ENCODE measurements at places on chromosomes 12 and 14.

GRCh38 chr12:121128908-121129810, 3.5 kb upstream of the P2RX7 start:
- peak; percentile 90 for DNase-seq

DNA sequence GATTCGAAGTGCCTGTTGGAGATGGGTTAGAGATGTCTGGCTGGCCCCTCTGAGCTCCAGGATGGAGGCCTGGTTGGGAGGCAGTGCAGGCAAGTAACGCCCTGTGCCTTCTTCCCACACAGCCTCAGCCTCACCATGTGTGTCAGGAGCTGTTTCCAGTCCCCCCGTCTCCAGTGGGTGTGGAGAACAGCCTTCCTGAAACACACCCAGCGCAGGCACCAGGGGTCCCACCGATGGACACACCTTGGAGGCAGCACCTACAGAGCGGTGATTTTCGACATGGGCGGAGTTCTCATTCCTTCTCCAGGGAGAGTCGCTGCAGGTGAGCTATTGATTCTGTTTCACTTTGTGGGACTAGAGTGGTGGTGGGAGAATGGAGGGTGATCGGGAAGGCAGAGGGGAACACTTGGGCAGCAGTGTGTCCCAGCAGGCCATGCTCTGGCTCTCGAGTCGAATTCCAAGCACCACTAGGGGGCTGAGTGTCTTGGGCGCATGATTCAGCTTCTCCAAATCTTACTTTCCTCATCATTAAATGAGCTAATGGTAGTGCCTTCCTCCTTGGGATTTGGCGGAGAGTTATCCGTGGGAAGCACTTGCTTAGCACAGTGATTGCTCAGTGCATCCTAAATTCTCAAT, 6.8 kb downstream of the ACAD10 start:
- DNase-seq: no peak

- DNase-seq: no peak
Measured at GRCh38 chr12:80222261-80222660, 122.9 kb downstream of the OTOGL start.

GRCh38 chr12:47369085-47369484, 289.3 kb upstream of the AMIGO2 start:
- DNase-seq: no peak

- DNase-seq: no peak
Measured at GRCh38 chr14:93018366-93018765, 95.4 kb downstream of the CHGA start.

DNA sequence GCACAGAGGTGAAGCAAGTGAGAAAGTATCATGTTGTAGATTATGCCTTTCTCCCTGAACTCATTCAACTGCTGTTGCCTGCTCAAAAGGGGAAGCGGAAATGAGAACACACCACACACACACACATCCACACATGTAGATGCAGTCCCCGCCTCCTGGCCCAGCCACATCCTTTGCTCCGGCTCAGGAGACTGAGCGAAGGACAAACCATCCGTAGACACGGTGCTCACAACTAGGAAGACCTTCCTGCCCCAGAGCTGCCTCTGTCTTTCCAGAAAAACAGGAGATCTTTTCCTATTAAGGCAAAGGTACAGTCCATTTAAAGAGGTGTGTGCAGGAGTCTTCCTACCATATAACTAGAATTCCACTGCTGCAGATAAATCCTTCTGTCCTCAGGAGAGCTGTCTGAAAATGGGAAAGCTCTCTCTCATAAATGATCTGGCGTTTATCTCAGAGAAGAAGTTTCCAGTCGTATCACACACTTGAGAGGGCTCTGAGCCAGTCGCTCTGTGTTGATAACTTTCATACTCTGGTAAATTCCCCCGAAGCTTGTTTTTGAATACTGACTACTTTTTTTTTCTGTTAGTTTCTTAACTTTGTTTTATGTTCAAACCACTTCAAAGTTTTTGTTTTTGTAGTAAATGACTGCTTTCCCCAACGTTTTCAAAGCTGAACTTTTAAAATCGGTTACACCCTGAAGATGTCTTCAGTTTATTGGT, at the start of gene TESPA1:
Gene TESPA1 (minus strand): TSS at position 105 of the 719 bp plus-strand sequence. CDS start 10,200 bp downstream, outside the sequence.
- peak; percentile 85 for DNase-seq

GRCh38 chr14:66508547-66508845, 549 bp downstream of the GPHN start:
- no peak for DNase-seq

DNA sequence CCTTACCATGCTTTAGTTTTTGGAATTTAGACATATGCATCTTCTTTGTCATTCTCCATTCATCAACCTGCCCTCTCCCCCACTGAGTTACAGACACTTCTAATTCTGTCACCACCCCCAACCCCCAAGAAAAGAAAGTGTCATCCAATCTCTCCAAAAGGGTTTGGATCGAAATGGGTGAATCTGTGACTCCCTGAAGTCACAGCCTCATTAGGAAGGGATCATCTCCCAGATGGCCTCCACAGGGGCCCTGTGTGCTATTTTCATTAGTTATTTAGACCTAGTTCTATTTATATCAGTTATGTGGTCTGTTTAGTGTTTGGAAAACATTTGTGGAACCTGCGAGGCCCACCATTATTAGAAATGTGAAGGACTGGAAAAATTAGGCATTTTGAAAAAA, 191.0 kb upstream of the ATP2B1 start:
- no peak for DNase-seq

DNA sequence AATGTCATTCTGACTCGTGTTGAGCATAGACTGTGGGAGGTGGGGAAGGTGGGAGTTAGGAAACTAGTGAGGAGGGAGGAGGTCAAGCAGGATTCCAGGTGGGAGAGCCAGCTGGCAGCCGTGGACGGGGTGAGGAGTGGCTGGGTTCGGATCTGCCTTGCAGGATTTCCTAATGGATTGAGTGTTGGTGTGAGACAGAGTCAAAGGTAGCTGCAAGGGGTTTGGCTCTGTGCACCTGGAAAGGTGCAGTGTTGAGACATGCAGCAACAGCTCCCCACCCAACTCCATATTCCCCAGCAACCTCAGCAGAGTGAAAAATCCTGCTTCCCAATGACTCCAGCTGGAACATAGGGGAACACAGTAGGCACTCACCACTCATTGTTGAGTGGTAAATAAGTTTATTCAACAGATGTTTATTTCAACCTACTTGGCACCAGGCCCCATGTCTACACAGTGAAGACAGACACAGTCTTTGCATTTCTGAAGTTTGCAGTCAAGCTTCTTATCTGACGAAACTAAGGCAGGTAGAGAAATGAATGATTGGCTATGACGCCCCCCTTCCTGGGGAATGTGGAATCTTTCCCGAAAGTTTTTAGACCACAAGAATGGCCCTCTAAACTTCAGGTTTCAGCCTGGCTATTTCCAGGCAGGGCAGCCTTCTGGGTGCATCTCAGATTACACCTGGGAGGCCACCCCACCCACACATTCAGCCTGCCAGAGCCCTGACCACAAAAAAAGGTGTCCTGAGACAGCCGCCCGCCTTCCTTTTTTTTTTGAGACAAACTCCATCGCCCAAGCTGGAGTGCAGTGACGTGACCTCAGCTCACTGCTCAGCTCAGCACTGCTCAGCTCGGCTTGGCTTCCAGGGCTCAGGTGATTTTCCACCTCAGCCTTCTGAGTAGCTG, 37.9 kb upstream of the PLEKHG6 start:
- DNase-seq: no peak

GRCh38 chr12:50051101-50051806, 6.1 kb upstream of the ASIC1 start:
- DNase-seq: no peak

GRCh38 chr14:104517426-104517825, 62.1 kb upstream of the C14orf180 start:
- peak; percentile 37 for DNase-seq

DNA sequence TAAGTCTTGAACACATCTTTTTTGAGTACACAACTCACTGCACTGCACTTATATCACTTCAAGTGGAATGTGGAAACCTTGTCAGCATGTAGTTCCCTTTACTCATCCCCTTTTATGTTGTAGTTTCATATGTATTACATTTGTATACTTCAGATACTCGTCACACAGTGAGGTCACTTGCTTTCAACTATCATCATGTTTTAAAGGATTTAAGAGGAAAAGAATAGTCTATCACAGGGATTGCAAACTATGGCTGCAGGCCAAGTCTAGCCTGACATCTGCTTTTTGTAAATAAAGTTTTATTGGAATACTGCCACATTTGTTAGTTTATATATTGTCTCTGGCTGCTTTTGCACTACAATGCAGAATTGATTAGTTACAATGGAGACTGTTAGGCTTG, 24.3 kb downstream of the CNOT2 start:
- DNase-seq: no peak

DNA sequence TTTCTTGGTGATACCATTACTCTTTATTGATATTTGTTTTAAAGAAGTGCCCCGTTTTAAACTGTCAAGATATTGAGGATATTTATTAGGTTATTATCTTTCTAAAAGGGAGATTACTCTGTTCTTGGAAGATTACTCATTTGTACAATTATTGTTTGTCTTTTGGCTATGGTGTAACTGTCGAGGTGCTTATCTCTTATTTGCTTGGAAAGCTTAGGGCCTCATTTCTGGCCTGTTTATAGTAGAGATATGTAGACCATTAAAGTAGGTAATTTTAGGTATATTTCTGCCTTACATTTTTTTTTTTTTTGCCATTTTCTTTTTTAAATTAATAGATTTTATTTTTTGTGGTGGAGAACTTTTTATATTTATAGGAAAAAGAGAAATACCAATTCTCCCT, 74.2 kb downstream of the KTN1 start:
- no peak for DNase-seq

GRCh38 chr14:104109731-104110361, 24.3 kb downstream of the ASPG start:
- no peak for DNase-seq

GRCh38 chr12:76595056-76595455, 35.5 kb upstream of the OSBPL8 start:
- no peak for DNase-seq

DNA sequence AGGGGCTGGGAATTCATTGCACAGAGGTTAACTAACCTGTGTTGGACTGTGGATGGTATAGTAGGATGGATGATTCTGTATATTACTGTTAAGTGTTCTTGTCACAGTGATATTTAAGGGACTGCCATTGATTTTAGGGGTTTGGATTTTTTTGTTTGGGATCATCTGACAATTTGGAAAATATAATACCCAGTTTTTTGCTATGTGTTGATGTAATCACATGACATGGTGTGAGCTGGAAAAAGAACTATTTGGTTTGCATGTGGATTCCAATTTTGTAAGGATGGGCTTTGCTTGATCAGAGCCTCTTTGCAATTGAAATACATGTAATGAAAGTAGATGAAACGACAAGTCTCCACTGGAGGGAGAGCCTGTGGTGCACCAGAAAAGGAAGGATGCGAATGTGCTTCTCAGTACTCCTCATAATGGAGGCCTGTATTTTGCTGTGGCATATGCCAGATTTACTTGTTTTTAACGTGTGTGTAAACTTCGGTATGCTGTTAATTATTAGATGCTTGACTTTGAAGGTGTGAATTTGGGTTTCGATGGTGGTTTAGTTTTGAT, 2.7 kb downstream of the DYRK2 start:
- no peak for DNase-seq

- DNase-seq: peak; percentile 64
Measured at GRCh38 chr12:123712780-123713319, 697 bp downstream of the ATP6V0A2 start.

DNA sequence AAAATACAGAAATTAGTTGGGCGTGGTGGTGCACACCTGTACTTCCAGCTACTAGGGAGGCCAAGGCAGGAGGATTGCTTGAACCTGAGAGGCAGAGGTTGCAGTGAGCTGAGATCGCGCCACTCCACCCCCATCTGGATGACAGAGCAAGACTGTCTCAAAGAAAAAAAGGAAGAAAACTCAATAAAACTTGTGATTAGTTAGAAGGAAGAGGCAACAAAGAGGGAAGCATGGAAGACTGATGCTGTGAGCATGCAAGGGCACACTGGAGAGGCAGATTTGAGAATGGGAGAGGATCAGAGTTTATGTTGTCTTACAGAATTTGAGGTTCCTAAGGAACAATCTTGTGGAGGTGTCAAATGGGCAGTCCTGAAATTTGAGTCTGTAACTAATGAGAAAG, 2.8 kb upstream of the ZC2HC1C start:
- DNase-seq: no peak

GRCh38 chr12:57138526-57139272, 8.7 kb downstream of the LRP1-AS start:
- DNase-seq: no peak

DNA sequence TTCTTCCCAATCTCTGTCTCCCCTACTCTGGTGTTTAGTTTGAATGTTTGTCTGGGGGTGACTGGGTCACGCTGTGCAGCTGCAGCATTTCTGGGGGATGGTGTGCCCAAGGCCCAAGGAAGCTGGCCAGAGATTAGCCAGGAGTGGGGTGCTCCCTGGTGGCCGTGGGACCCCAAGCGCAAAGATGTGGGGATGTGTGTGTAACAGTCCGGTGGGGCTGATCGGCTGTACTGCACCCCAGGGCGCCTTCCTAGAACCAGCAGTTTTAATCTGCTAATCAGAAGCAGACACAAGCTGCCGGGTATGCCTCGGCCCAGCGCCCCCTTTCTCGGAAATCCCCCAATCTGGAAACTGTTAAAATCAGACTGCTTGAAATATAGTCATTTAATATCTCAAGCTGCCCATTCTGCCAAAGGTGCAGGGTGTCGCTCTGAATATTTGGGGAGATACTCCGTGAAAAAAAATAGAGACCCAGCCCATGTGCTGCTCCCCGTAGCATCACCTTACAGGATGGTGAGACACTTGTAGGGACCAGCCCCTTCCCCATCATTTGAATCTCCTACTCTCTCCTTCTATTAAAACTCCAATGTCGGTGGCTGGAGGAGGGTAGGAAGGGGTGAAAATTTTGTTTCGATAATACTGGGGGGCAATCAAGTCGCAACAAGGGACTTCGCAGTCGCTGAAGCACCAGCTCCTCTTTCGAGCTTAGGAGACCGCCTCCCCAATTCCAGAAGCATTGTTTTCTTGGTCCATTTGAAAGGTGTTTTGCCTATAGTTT, 4.3 kb downstream of the HOXC9 start:
- no peak for DNase-seq

DNA sequence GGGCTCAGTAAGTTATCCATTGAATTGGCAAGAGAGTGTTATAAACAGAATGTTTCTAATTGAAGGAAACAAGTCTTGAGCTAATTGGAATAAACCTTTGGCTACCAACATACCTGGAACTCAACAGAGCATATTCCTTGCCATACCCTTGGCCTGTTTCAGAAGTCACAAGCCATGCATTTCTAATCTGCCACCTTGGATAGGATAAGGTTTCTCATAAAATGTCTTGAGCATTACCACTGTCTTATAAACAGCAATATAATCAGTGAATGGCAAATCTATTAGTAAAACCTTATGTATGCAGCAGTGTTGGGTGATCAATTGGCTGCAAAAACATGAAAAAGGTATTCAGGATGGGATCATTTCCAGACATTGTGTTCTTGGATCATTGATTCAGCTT, 765.2 kb upstream of the SEL1L start:
- DNase-seq: no peak

Data from activated CD8-positive, alpha-beta memory T cell treated with anti-CD3 and anti-CD28 coated beads for 24 hours (primary cell).